K562 (cell line): ENCODE measurements at places on chromosomes 2 and 18.

DNA sequence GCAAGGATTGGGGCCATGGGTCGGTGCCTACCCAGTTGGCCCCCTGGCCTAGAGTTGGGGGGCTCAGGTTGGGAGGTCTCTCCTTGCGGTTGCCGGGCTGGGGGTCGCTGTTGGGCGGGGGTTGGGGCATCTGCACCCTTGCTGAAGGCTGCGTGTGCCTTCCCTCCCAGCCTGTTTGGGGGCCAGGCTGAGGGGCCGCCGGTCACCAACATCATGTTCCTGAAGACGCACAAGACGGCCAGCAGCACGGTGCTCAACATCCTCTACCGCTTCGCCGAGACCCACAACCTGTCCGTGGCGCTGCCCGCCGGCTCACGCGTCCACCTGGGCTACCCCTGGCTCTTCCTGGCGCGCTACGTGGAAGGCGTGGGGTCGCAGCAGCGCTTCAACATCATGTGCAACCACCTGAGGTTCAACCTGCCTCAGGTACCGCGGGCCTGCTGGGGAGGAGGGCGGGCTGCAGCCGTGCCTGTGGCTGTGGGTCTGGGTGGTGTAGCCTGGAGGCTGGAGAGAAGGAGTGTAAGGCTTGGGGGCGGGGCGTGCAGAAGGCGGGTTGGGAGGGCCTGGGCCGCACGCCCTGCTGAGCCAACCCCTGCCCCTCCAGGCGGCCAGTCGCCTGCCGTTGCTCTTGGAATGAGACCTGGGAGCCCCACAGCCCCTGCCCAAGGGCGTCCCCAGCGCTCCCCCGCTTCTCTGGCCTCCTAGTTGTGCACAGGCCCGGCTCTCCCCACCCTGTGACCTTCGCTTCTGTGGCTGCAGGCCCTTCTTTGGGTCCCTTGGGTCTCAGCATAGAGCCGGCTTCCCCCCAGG is 7.2 kb upstream of the NEU4 start:
- no peak overlapping the region for H3K4me3 ChIP-seq
- H3K36me3 ChIP-seq, result no peaks in the 10 kb centered on the region
- H3K4me1 ChIP-seq, result peaks cover 73% of the 10 kb centered on the region

- DNase-seq, result no peak
- H3K27me3 ChIP-seq, result no peaks in the 10 kb centered on the region
- H3K27ac ChIP-seq, result no peak overlapping the region
- no peaks in the 10 kb centered on the region for H3K4me1 ChIP-seq
- no peaks in the 10 kb centered on the region for H3K36me3 ChIP-seq
Observed at GRCh38 chr18:66440433-66440832, 163.5 kb downstream of the CDH19 start.

- H3K4me1 ChIP-seq, result peaks cover 20% of the 10 kb centered on the region
- H3K27ac ChIP-seq, result no peak overlapping the region
- H3K36me3 ChIP-seq, result no peaks in the 10 kb centered on the region
- DNase-seq, result no peak
- no peaks in the 10 kb centered on the region for H3K27me3 ChIP-seq
Observed at GRCh38 chr2:197950724-197951123, 146.3 kb downstream of the PLCL1 start.

- H3K4me3 ChIP-seq, result no peak overlapping the region
- peak; percentile 8 for DNase-seq
- H3K27ac ChIP-seq, result no peak overlapping the region
- H3K36me3 ChIP-seq, result no peaks in the 10 kb centered on the region
- H3K4me1 ChIP-seq, result no peaks in the 10 kb centered on the region
Observed at GRCh38 chr2:21118302-21118920, 5.4 kb upstream of the TDRD15 start.

DNA sequence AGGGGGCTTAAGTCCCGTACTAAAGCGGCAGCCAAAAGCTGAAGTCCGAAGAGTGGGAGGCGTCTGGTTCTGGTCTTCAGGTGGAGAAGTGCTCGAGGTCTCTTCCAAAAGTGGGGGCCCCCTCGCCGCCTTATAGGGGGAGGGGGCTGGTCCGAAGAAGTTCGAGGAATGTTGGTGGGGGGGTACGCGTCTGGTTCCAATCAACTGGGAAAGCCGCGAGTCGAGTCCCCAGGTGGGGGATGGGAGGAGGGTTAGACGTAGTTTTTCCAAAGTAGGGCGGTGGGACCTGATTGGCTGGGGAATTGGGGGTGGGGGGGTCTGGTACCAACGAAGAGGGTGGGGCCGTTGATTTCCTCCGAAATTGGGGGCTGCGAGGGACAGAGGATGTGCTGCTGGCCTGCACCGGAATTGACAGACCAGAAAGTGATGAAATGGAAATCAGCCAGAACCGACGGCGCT is 594 bp downstream of the ITM2C start:
- no peaks in the 10 kb centered on the region for H3K36me3 ChIP-seq
- H3K27me3 ChIP-seq, result peaks cover 2% of the 10 kb centered on the region; the same call in 1 of the 3 replicates
- peak overlapping the region; percentile 46; the same call in 1 of the 3 replicates for H3K27ac ChIP-seq
- no peak for DNase-seq

- no peak overlapping the region for H3K27ac ChIP-seq
- no peaks in the 10 kb centered on the region for H3K36me3 ChIP-seq
- no peaks in the 10 kb centered on the region for H3K27me3 ChIP-seq
Observed at GRCh38 chr2:189178726-189179569, 613 bp downstream of the COL5A2 start.

DNA sequence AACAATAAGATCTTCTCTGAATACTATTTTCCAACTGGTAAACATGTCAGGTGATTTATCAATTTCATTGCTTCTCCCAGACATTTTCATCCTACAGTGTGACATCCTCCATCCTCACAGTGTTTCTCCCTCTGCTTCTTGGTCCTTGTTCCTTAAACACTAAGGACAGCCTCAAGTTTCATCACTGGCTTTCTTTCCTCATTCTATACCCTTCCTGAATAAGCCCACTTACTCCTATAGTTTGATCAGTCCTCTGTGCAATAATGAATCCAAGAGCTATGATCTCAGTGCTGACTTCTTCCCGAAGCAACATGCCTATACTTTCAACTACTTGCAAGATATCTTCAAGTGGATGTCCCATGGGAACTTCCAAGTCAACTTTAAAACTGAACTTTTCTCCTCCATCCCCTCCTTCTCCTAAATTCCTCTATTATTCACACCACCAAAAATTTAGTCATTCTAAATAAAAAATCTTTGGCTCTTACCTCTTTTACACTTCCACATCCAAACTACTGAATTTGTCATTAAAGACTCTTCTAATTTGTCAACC is 87.6 kb downstream of the FAM228A start:
- H3K4me1 ChIP-seq, result no peaks in the 10 kb centered on the region
- no peak overlapping the region for H3K27ac ChIP-seq
- no peak for DNase-seq
- no peaks in the 10 kb centered on the region for H3K27me3 ChIP-seq

DNA sequence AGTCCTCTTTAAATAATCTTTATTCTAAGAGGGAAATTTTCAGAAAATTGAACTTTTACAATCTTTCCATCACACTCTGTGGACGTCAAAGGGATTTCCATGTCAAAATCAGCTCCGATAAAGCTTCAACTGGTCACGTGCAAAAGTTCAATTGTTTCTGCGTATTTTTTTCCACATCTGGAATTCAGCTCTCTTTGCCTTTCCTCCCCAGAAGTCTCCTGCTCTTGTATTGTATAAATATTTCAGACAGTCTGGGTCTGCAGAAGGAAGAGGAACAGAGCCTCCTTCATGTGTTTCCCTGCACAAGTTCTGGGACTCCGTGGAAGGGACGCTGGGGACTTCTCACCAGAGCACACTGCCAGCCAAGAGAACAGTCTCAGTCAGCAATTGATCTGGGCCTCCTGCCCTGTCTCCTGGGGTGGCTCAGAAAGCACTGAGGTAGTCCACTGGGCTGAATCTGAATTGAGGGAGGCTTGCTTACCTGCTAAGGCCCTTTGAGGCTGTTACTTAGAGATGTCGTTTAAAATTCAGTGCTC is 251.5 kb downstream of the TFCP2L1 start:
- no peak for DNase-seq
- H3K4me3 ChIP-seq, result no peak overlapping the region
- H3K36me3 ChIP-seq, result no peaks in the 10 kb centered on the region
- peaks cover 55% of the 10 kb centered on the region for H3K27me3 ChIP-seq
- no peak overlapping the region for H3K27ac ChIP-seq

- H3K27me3 ChIP-seq, result no peaks in the 10 kb centered on the region
- H3K27ac ChIP-seq, result no peak overlapping the region
- no peaks in the 10 kb centered on the region for H3K36me3 ChIP-seq
- H3K4me1 ChIP-seq, result no peaks in the 10 kb centered on the region
Observed at GRCh38 chr2:21981127-21981526, 857.4 kb downstream of the TDRD15 start.

GRCh38 chr2:237647176-237648015 is 20.0 kb downstream of the LRRFIP1 start:
- H3K27me3 ChIP-seq, result peaks cover 75% of the 10 kb centered on the region
- no peaks in the 10 kb centered on the region for H3K4me1 ChIP-seq
- no peak overlapping the region for H3K4me3 ChIP-seq
- no peaks in the 10 kb centered on the region for H3K36me3 ChIP-seq
- H3K27ac ChIP-seq, result no peak overlapping the region

GRCh38 chr18:6257950-6258349 is 156.8 kb downstream of the L3MBTL4 start:
- H3K36me3 ChIP-seq, result no peaks in the 10 kb centered on the region
- no peak for DNase-seq
- H3K4me1 ChIP-seq, result no peaks in the 10 kb centered on the region
- H3K27ac ChIP-seq, result no peak overlapping the region
- no peak overlapping the region for H3K4me3 ChIP-seq
- no peaks in the 10 kb centered on the region for H3K27me3 ChIP-seq

DNA sequence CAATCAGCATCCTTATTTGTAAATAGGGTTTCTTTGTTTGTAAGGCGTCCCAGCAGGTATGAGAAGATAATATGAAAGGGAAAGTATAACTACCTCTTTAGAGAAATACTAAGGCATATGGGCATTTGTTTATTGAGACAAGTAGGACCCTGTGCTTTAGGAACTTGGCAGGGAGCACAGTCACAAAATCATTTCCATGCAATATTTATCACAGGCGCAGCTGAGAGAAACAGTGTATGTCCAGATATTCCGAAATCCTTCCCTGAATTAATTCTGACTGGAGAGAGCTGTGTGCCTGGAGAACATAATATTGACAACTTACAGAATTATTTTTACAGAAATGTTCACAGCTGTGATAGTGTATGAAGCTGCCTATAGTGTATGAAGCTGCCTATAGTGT is 416.7 kb downstream of the THSD7B start:
- H3K4me3 ChIP-seq, result no peak overlapping the region
- H3K27ac ChIP-seq, result no peak overlapping the region
- DNase-seq, result no peak
- no peaks in the 10 kb centered on the region for H3K4me1 ChIP-seq
- H3K36me3 ChIP-seq, result no peaks in the 10 kb centered on the region

- H3K27ac ChIP-seq, result no peak overlapping the region
- H3K36me3 ChIP-seq, result no peaks in the 10 kb centered on the region
- H3K4me3 ChIP-seq, result no peak overlapping the region
- DNase-seq, result no peak
Observed at GRCh38 chr2:222754324-222754930, 83.0 kb downstream of the MOGAT1 start.

- H3K4me3 ChIP-seq, result no peak overlapping the region
- no peaks in the 10 kb centered on the region for H3K27me3 ChIP-seq
- H3K4me1 ChIP-seq, result peaks cover 22% of the 10 kb centered on the region
- 0 out of 3 replicates have a peak overlapping the region, but pooled peaks have one; percentile 26 for H3K27ac ChIP-seq
- DNase-seq, result peak; percentile 63
Observed at GRCh38 chr2:10255189-10256030, 47.3 kb upstream of the HPCAL1 start.

DNA sequence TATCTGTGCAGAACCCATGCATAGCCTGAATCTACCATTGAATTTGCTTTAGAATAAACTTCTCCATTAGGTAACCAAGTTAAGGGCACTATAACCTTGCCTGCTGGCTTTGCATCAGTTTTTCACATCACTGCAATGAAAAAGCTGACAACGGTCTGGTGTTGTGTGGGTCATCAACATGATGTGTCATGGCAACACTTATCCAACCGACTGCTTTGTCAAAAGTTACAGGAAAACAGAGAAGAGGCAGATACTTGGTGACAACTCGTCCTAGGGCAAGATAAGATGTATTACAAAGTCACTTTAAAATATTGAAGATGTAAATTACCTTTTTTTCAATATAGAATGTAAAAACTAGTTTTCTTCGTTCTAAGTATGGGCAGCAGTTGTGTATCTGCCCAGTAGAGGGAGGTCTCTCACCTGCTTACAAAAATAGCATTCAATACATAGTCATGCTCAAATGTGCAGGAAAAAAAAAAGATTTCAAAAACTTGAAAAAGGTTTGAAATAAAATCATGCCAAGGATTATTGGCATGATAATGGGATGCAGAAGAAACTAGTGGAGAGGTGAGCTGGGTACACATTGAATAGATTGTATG is 96.3 kb downstream of the EVA1A start:
- no peaks in the 10 kb centered on the region for H3K27me3 ChIP-seq
- H3K36me3 ChIP-seq, result no peaks in the 10 kb centered on the region
- DNase-seq, result peak; percentile 8
- no peak overlapping the region for H3K27ac ChIP-seq
- no peaks in the 10 kb centered on the region for H3K4me1 ChIP-seq
- no peak overlapping the region for H3K4me3 ChIP-seq

GRCh38 chr2:23698721-23699579 is 228.0 kb downstream of the ATAD2B start:
- H3K27me3 ChIP-seq, result peaks cover 37% of the 10 kb centered on the region
- H3K27ac ChIP-seq, result no peak overlapping the region
- H3K4me3 ChIP-seq, result no peak overlapping the region

DNA sequence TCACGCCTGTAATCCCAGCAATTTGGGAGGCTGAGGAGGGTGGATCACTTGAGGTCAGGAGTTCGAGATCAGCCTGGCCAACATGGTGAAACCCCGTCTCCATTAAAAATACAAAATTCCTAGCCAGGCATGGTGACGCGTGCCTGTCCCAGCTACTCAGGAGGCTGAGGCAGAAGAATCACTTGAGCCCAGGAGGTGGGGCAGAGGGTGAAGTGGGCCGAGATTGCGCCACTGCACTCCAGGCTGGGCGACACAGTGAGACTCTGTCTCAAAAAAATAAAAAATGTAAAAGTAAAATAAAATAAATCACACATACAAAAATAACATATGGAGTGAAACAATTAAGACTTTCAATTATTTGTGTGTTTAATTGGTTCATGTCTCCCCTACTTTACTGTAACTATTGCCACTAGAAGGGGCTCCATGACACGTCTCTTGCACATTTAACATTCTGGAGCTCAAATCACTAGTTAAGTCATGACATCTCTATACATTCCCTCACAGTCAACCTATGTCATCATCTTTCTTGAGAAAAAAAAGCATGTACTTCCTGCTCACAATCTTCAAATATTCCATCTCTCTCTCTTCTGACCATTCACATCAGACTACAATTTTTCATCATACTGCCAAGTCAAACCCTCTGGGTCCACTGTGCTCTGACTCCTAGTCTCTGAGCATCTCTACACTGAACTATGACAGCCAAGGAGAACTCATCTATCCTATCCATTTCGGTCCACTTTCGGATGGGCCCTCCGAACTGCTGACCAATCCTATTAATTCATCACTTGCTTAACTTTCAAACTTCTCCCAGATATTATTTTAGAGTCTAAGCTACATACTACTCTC is 6.7 kb downstream of the GFPT1 start:
- no peak overlapping the region for H3K4me3 ChIP-seq
- no peaks in the 10 kb centered on the region for H3K27me3 ChIP-seq
- no peak for DNase-seq
- H3K27ac ChIP-seq, result peak overlapping the region; percentile 80; the same call in 2 of the 3 replicates
